M059J (cell line): ENCODE measurements at places on chromosomes 3 and 15.
A peak's percentile ranks its signal among the peaks of the same experiment; 100 is the strongest.

DNA sequence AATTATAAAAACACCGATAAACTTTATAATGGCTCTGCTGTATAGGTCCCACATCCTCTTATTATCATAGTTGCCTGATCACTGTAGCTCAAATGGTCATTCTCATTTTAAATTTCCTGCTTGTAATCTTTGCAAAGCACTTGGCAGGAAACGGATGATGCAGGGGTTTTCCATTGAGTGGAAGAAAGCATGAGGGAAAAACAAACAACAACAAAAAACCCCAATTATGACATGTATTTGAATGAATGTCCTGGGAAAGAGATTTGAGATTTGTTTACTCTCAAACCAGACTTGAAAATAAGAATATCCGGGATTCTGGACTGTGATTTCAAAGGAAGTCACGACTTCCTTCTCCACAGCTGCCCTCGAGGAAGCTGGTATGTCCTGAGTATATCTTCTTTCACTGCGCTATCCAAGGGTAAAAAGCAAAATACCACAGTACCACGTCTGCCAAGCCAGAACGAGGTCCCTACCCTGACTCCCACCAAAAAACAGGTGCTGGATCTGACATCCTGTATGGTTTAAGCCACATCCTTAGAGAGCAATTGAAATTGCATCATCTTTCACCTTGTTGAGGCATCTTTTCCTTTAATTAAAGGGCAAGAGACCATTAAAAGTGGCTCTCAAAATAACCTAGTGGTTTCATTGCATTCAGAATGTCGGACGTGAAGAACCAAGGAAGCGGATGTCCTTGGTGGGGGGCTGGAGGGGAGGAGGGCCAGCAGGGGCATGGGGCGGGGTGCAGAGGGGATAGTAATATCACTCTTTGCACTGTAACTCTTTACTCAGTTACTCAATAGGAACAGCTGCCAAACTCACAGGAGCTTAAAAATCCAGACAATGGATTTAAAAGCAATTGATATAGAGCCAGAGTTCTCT lies 13.5 kb upstream of the TIPIN start:
- peak; percentile 12 for DNase-seq

- DNase-seq, result peak; percentile 34
These were observed 19.5 kb upstream of the CLDN18 start for GRCh38 chr3:137990427-137990826.

DNA sequence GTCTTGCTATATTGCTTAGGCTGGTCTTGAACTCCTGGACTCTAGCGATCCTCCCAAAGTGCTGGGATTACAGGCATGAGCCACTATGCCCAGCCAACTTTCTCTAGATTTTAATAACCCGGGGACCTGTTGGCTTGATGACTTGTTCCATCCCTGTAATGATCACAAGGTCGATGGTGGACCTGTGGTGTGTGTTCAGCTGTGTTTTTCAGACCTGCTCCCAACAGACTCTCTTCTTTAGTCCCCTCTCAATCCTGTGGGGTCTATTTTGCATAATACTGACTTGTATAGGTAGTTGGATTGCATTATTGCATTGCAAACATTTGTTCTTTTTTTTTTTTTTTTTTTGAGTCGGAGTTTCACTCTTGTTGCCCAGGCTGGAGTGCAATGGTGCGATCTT lies 1.9 kb downstream of the MAP2K1 start:
- DNase-seq, result no peak

DNA sequence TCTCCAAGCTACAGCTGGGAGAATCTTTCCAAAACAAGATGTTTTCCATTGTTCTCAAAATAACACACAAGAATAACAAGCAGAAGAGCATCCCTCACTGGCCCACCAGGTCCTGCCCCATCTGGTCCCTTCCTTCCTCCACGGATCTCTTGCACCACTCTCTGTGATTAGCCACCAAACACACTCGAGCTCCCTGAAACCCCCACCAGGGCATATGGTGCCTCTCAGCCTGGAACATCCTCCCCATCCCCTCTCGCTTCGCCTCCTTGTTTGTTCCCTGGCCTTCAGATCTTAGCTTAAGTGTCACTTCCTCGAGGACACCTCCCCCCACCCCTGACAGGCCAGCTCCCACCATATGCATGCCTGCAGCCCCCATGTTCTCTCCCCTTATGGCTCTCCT lies 496.6 kb upstream of the PROK2 start:
- no peak for DNase-seq

DNA sequence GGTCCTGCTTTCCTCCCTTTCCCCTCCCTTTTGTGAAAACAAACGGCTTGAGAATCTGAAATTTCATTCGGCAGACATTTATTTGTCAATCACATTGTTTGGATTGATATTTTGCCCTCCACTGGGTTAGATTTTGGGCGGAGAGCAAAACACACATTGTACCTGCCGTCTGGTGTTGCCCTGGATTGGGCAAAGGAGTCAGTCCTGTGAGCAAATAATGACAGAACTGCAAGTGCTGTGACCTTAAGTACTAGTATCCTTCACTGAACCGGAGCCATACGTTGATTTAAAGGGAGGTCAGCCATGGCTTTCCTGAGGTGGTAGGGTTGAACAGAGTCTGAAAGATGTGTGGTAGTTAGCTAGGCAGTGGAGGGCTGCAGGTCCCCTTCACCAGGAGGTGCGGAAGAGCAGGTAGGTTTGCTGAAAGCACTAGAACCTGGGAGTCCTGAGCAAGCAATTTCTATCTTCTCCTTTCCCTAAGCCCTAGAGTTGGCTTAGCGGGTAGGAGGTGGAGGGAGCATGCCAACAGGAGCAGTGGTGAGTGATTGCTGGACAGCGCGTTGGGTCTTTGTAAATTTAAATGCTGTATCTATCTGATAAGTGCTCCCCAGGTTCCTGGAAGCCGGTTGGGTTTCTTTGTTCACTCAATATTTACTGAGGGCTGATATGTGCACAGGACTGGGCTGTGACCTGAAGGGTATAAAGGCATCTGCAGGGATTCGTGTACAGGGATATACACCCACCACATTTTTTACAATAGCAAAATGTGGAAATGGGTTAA lies 2.0 kb downstream of the PDIA5 start:
- DNase-seq, result no peak

- DNase-seq, result no peak
These were observed 248.9 kb upstream of the TBL1XR1 start for GRCh38 chr3:177446165-177446601.

DNA sequence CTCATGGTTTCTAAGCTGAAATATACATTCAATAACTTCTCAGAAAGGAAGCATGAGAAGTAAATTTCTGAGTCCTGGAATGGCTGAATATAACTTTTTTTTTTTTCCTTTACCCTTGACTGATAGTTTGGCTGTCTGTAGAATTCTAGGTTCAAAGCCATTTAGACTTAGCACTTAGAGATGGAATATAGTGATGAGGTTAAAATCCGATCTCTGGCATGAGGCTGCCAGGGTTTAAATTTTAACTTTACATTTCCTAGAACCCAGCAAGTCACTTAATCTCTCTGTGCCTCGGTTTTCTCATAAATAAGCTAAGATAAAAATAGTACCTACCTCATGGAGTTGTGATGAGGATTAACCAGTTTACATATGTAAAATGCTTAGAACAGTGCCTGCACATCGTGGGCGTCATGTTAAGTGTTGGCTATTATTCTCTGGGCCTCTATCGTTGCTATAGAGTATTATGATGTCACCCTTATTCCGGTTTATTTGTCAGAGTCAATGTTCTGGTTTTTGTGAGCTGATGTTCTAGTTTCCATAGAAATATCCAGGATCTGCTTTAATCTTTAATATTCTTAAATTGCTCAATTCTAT lies 199.8 kb upstream of the TLE3 start:
- no peak for DNase-seq

- peak; percentile 73 for DNase-seq
These were observed 3.5 kb downstream of the PFN2 start for GRCh38 chr3:149967086-149967685.

- peak; percentile 2 for DNase-seq
These were observed 40.5 kb downstream of the FEZF2 start for GRCh38 chr3:62332835-62333244.

DNA sequence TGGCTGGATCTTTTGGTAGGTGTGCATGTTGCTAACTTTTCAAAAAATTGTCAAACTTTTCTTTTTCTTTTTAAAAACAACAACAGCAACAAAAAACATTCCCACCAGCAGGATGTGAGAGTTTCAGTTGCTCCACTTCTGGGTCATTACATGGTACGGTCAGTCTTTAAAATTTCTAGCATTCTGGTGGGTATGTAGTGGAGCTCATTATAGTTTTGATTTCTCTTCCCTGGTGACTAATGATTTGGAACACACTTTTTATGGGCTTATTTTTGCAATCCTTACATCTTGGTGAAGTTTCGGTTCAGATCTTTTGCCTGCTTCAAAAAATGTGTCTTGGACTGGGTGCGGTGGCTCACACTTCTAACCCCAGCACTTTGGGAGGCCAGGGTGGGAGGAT lies 19.3 kb downstream of the ATP1B3 start:
- no peak for DNase-seq

- DNase-seq, result peak; percentile 83
These were observed at the start of gene SELENOS for GRCh38 chr15:101277038-101277822. Gene SELENOS, minus strand, starts transcription at chr15:101277485. Its CDS starts 68 bp downstream, at chr15:101277417.

DNA sequence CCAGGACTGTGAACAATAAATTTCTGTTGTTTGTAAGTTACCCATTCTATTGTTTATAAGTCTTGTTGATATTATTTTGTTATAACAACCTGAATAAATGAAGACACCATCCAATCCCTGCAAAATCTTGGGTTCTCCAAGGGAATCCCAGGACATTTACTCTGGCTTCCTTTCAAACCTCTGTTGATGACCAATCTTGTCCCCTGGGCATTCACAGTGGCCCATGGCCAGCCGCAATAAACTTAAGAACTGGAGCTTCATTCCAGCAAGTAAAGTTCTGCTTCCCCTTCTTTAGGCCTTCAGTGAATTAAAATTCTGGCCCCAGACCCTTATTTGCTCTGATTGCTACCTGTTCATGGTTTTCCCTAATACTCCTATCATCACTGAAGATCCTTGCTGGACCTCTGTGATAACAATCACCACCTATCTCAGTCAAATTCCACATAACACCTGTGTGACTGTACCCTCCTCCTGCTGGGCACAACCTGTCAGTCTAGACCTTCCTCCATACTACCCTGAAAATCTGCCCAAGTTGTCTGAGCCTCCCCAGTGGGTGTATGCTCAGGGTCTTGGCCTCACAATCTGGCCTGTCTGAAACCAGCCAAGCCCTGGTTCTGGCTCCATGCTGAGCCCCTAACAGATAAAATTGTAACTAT lies 153.1 kb downstream of the SEMA6D start:
- peak; percentile 58 for DNase-seq

GRCh38 chr3:27939940-27940339 lies 217.8 kb upstream of the EOMES start:
- peak; percentile 6 for DNase-seq

- DNase-seq, result no peak
These were observed 559.0 kb downstream of the PDCD6IP start for GRCh38 chr3:34357461-34357860.

DNA sequence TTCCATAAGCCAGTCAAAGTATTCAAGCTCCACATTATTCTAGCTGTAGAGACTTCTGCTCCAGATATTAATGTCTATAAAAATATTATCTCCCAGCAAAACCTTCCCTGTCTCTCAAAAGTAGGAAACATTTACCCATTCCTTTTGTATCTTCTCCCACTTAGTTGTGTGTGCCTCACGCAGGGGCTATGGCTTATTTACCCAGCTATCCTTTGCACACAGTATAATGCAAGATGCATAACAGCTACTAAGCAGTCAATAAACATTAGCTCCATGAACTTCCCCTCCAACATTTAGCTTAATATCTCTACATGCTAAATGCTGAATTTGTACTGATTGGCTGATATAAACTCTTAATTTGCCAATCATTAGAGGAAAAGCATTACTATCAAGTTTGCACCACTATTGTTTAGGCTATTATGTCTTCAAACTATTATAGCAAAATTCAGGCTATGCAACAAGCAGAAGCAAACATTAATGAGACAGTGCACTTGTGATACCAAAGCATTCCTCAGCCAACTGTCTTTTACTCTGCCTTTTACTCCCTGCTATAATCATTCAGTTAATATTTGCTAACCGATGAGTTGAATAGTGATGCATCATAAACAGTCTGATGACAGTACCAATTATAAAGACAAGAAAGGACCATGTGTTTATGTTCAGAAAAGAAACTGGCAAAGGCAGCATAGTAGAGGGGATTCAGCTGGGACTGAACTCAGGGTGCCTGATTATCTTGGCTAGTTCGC lies 81.2 kb downstream of the PLCH1 start:
- DNase-seq, result no peak

GRCh38 chr3:123281929-123282328 lies 80.2 kb downstream of the SEC22A start:
- no peak for DNase-seq

- no peak for DNase-seq
These were observed 70.4 kb upstream of the PDZRN3 start for GRCh38 chr3:73694983-73695757.

- no peak for DNase-seq
These were observed 889.7 kb downstream of the IGSF11 start for GRCh38 chr3:118144919-118145318.

DNA sequence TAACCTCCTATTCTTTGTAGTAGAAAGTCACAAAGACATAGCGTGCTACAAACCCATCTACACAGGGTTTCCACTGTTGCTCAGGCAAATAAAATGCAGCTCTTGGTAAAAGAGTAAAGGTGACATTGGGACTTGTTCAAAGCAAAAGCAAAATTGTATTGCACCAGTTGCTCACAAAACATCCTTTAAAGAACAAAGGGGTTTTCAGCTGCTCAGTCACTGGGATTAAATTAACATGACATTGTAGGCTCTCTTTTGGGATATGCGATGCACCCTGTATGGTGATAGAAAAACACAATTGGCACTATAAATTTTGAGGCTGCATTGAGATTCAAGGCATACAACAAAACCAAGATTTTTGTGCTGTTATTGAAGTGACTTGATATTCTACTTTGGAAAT lies 447.3 kb upstream of the CNTN3 start:
- DNase-seq, result no peak

GRCh38 chr3:152650177-152650576 lies 184.8 kb upstream of the P2RY1 start:
- DNase-seq, result no peak

GRCh38 chr15:92467245-92467644 lies 73.6 kb downstream of the ST8SIA2 start:
- no peak for DNase-seq

GRCh38 chr3:16907243-16907642 lies 22.5 kb downstream of the PLCL2 start:
- DNase-seq, result peak; percentile 7

DNA sequence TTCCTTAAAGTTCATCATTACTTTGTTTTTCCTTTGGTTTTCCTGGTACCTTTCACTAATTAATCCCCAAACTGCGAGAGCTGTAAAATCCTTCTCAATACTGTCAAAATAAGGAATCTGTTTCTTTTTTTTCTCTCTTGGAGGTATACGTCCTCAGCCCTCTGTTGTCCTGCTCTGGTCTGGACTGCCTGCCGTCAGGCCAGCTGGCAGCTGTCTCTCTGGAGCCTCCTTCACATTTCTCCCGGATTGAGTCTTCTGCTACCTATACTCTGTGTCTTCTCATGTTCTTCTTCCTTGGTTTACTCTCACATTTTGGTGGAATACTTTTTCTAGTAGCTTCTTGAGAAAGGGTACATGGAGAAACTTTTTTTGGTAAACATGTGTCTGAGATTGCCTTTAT lies 13.8 kb downstream of the TATDN2 start:
- no peak for DNase-seq

GRCh38 chr3:162719684-162720341 lies 1223.2 kb downstream of the OTOL1 start:
- DNase-seq, result peak; percentile 86

- DNase-seq, result peak; percentile 27
These were observed 969.0 kb upstream of the ALCAM start for GRCh38 chr3:104397713-104398112.

GRCh38 chr3:195195321-195196209 lies 75.4 kb downstream of the XXYLT1 start:
- DNase-seq, result no peak
